ENCODE measurements at places on chromosomes 12 and 14.

- H3K27me3 ChIP-seq = peaks cover 17% of the 10 kb centered on the region
- H3K4me3 ChIP-seq = peak overlapping the region; percentile 84
- peaks cover 42% of the 10 kb centered on the region for H3K4me1 ChIP-seq
- no peak overlapping the region for H3K27ac ChIP-seq
- no peak for DNase-seq
- peaks cover 13% of the 10 kb centered on the region for H3K36me3 ChIP-seq
These were observed 755 bp downstream of the SETD1B start for GRCh38 chr12:121804417-121805111.

GRCh38 chr12:27191531-27191930 lies 52.6 kb upstream of the STK38L start:
- H3K27ac ChIP-seq = no peak overlapping the region
- H3K36me3 ChIP-seq = no peaks in the 10 kb centered on the region
- no peak overlapping the region for H3K4me3 ChIP-seq
- H3K4me1 ChIP-seq = peaks cover 9% of the 10 kb centered on the region
- no peak for DNase-seq

DNA sequence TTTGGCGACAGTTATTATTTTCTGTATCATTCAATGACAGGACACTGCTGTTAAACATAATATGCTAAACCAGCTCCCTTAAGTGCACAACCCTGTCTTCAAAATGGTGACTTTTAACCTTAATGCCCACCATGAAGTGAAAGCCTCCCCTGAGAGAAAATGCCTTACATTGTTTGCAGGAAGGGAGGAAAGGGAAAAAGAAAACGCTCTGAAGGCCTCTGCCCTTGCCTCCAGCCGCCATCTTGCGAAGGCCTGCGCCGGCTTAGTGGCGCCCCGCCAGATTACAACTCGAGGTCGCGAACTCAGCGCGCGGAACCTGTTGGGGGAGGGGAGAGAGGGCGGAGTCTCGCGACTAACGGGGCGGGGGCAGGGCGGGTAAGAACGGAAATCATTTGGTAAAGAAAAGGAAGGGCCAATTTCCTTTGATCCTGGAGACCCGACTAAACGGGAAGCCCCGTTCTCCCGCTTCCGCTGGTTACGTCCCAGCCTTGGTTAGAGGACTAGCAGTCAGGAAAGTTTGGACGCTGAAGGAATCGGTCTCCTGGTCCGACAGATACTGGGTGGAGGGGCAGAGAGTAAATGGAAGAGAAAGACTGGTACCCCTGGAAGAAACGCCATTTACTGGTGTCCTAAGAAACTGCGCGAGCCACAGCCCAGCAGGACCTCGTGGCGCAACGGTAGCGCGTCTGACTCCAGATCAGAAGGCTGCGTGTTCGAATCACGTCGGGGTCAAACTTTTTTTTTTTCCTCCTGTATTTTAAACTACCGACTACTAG lies 11.6 kb upstream of the TMPO start:
- H3K4me3 ChIP-seq = peak overlapping the region; percentile 94
- peak overlapping the region; percentile 100 for H3K27ac ChIP-seq
- H3K36me3 ChIP-seq = peaks cover 12% of the 10 kb centered on the region
- H3K4me1 ChIP-seq = peaks cover 14% of the 10 kb centered on the region
- H3K27me3 ChIP-seq = peaks cover 25% of the 10 kb centered on the region
- DNase-seq = peak; percentile 91

- no peak for DNase-seq
- peaks cover 4% of the 10 kb centered on the region for H3K36me3 ChIP-seq
- no peak overlapping the region for H3K27ac ChIP-seq
- peaks cover 85% of the 10 kb centered on the region for H3K27me3 ChIP-seq
- no peaks in the 10 kb centered on the region for H3K4me1 ChIP-seq
These were observed 1.6 kb upstream of the TMEM30B start for GRCh38 chr14:61282746-61283145.

DNA sequence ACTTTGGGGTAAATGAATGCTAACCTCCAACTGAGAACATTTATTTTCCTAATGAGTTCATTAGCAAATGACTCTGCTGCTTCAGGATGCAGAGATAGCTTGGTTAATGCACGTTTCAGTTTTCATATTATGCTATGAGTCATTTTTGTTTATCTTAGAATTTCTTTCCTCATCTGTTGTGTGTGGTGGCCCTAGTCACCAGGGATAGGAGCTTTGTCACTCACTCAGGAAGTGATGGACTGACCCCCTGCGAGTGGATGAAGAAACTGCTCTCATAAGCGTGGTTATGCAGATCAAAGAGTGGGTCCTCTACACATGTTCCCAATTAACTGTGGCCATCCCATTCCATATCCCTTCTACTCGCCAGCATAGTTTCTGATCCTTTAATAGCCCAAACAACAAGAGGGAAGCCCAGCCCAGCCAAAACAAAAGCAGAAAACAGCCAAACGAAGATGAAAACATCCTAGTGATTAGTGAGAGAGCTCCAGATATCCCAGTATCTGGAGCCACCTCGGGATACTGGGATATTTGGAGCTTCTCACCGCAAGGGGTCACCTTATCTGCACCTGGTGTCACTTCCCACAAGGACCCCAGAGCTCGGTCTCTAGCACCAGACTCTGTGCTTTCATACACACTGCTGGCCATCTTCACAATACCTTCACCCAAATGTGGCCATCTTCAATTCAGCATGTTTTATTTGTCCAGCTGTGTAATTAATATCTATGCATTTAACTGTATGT lies 8.6 kb downstream of the TC2N start:
- DNase-seq = no peak
- H3K4me1 ChIP-seq = no peaks in the 10 kb centered on the region
- H3K36me3 ChIP-seq = no peaks in the 10 kb centered on the region
- H3K27ac ChIP-seq = no peak overlapping the region
